ENCODE measurements at places on chromosomes 13 and 19. TPM values are rescaled to one million over a fixed set of nuclear protein-coding genes. Genes with fewer than 3 reads are reported as not detected.

Gene PRKACA
- total RNA-seq = 209 TPM

Gene SKA3
- total RNA-seq = 7.0 TPM

Gene COMP
- total RNA-seq = 8.1 TPM

Gene TMEM238
- 4.2 TPM for total RNA-seq

Gene FGF22
- total RNA-seq = not detected
